Activated naive CD8-positive, alpha-beta T cell treated with anti-CD3 and anti-CD28 coated beads for 36 hours (primary cell): ENCODE measurements at places on chromosomes 7 and 10. TPM values are rescaled to one million over a fixed set of nuclear protein-coding genes. Genes with fewer than 3 reads are reported as not detected.

- peak overlapping the region; percentile 92 for H3K27ac ChIP-seq
- H3K27me3 ChIP-seq: no peaks in the 10 kb centered on the region
- no peak for DNase-seq
Measured at GRCh38 chr10:11148142-11149028, 130.7 kb downstream of the CELF2 start.

DNA sequence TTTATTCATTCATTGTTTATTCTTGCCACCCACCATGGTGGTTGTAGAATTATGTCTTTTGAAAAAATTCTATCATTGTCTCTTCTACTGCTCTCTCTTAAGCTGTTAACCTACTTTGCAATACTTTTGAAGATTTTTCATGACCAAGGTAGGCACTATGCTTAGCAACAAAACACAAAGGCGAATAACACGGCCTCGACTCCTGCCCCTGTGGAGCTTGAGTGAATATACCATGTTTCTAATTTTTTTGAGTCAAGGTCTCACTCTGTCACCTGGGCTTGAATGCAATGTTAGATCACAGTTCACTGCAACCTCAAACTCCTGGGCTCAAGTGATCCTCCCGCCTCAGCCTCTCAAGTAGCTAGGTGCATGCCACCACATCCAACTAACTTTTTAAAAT lies 39.4 kb downstream of the APBB1IP start:
- no peak for DNase-seq
- H3K27ac ChIP-seq: peak overlapping the region; percentile 84
- no peak overlapping the region for H3K4me3 ChIP-seq

DNA sequence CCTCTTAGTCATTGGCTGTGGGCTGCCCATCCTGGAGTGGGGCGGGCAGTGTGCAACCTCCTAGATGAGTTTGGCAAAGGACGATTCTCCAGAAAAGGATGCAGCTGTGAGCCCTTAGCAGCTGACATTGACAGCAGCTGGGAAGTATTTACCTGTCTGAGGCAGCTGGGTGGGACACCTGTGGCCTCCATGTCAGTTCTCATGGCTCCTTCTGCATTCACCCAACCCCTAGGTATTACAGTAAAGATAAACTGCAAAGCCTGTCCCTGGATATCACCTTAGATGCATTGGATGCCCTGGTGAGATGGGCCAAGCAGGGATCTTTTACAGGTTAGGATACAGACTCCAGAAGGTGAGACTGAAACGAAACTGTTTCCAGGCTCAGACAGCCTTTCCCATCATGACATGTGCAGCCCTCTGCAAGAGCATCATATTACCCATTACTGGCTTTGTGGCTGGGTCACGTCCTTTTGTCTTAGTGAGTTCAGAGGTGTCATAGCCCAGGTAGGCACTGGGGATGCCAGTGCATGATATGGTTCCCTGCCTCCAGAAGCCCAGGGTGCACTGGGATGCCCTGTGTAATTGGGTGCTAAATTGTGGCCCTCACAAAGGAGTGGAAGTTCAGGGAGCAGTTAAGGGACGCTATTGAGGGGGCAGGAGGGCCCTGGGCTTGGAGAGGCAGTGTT lies 28.9 kb downstream of the MINDY4 start:
- no peaks in the 10 kb centered on the region for H3K27me3 ChIP-seq
- no peaks in the 10 kb centered on the region for H3K36me3 ChIP-seq
- H3K4me3 ChIP-seq: no peak overlapping the region
- no peak for DNase-seq
- H3K4me1 ChIP-seq: peaks cover 17% of the 10 kb centered on the region

DNA sequence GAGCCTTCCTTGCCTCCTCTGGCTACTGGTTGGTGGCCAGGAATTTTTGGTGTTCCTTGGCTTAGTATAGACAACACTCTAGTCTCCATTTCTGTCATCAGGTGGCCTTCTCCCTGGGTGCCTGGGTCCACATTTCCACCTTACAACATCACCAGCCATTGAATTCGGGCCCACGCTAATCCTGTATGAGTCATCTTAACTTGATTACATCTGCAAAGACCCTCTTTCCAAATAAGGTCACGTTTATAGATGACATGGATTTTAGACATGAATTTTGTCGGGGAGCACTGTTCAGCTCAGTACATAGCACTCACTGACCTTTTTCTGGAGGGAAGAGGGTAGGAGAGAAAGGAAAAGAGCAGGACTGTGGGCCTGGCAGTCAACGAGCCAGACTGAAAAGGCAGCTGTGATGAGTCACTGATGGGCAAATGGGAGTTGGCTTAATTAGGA lies 39.4 kb downstream of the MMRN2 start:
- no peak overlapping the region for H3K27ac ChIP-seq
- DNase-seq: no peak
- H3K4me1 ChIP-seq: no peaks in the 10 kb centered on the region
- H3K27me3 ChIP-seq: no peaks in the 10 kb centered on the region
- H3K4me3 ChIP-seq: no peak overlapping the region

The ELFN1 gene
- total RNA-seq: 0.14 TPM

The SEPTIN14 gene
- total RNA-seq: not detected

The OPN1SW gene
- not detected for total RNA-seq

The CPED1 gene
- not detected for total RNA-seq
